ENCODE measurements at places on chromosomes 2 and 18.

DNA sequence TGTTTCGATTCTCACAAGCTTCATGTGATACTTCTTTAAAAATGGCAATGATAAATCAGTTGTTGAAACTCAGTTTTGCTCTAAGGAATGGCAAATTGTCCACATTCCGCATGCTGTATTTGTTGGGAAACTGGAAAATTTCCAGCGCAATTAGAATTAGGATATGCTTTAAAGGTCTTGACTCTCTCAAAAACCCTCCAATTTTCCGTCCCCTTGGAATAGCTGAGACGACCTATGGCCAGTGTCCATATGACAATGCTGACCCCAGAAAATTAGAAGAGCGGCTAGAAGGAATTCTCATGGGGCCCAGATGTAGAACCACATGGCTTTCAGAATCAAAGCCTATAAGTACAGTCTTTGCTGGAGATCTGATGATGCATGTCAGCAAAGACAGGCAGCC is 170.8 kb downstream of the TMEM18 start:
- DNase-seq = no peak

DNA sequence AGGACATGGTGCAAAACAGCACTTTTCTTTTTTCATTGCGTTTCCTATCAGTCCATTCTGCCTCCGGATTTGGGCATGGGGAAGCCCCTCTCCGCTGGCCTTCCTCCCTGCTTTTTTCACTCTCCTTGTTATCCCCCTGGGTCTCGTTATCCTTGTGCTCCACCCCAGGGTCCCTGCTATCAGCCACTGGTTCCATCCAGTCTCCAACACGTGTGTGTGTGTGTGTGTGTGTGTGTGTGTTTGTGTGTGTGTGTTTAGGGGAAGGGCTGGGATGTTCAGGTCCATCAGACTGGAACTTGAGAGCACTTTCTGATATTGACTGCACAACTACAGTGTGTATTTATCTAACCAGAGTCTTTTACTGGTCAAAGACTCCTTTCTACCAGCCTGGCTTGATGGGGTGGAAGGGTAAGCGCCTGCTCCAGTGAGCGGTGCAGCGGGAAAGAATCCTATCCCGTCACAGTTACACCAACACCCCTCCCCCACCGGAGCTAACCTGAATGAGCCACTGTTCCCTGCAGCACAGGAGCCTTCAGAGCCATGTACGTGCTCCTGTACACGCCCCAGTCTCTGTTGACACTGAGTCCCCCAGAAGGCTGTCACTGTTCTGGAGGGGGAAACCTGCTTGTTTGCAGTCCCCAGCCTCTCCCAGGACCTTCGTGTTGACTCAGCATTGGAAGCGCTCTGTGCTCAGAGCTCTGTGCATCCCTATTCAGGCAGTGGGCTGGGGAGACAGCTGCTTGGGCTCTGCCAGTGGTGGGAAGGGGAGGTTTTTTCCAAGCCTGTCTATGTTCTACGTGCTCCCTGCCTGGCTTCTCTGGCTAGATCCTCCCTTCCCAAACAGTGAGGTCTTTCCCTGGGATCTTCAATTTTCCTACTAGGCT is 4.6 kb downstream of the INHA start:
- no peak for DNase-seq

DNA sequence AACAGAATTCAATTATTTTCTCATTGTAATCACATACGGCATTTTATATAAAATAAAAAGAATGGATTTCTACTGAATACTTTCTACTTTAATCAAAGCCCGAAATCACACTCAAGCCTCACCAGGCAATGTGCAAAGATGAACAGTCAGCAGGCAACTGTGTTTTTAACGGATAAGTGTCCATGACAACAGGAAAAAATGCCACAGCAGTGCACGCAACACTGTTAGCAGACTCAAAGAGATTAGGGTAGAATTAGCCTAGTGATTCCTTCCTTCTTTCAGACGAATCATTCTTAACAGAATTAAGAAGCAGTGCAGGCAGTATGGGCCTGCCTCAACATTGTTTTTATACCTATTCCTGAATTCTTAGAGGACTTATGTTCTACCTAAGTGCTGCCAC is 135.6 kb downstream of the CDH2 start:
- no peak for DNase-seq

- DNase-seq = no peak
These were observed 136.3 kb upstream of the CAVIN2 start for GRCh38 chr2:191983186-191983585.

DNA sequence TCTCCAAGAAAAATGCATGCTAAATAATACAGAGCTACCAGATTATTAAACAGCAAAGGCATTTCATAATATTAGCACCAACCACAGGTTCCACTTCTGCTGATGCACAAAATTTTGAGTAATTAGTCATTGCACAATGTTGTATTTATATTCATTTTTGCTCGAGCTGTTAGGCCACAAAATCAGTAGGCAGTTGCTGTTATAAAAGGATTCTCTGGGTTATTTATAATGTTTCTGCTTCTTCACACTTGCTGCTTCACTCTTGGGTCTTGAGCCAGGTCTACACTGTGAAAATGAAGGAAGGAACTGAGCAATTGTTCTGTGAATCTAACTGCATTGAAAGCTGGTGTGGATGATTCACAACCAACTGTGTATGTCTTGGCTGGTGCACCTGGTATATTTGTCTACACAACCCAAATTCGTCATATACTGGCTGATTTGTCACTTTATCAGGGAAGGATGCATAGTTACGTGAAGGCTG is 38.3 kb downstream of the MRPL33 start:
- DNase-seq = no peak

DNA sequence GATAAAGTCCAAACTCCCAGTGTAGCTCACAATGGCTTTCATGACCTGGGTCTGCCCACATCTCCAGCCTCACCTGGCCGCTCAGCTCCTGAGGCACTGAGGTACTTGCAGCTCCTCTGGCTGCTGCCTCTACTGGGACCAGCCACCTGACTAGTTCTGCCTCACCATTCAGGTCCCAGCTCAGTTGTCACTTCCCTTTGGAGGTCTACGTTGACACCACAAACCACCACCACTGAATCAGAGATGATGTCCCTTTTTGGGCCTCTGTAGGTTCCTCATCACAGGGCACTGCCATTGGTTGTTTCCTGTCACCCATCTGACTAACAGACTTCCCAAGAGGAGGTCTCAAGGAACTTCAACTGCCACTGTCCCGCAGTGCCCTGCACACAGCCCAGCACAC is 21.2 kb downstream of the SPP2 start:
- no peak for DNase-seq

DNA sequence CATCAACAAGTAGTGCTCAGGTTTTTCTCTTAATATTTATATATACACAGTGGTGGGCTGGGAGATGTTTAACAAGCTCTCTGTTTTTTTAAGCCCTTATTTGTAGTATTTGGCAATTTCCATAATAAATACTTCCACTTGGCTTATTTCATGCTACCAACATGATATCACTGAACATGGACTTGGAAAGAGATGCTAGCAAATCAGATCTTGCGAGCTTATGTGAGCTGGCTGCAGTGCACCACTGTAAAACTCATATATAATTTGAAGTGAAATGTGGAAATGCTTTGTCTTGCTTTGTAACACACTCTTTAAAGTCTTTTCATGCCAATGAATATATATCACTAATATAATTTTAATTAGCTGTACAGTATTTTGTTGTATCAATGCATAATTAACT is 155.7 kb downstream of the ALK start:
- DNase-seq = no peak

DNA sequence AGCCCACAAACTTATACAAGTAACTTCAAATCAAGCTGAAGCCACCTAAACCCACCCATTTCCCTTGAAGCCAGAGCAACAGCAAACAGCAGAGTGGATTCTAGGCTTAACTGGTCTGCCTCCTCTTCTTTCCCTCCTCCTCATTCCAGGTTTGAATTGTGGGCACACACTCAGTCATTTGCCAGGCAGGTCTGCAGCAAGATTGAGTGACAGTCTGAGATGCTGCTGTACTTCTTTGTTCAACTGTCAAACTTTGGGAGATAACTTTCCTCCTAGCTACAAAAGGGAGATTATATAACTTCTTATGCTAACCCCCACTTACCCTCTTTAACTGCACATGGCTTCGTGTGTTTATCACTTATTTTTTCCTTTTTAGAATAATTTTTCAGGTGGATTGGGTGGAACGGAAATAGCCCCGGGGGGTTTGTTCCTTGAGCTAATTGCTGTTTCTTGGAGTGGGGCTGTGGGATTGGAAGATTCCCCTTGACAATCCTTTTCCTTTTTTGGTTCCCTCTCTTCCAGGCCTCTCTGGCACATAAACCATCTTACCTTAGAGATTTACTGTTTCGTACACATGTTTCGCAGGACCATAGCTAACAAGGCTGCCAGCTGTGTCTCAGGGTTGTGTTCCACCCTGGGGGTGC is 55.0 kb downstream of the RNF144A start:
- DNase-seq = no peak

DNA sequence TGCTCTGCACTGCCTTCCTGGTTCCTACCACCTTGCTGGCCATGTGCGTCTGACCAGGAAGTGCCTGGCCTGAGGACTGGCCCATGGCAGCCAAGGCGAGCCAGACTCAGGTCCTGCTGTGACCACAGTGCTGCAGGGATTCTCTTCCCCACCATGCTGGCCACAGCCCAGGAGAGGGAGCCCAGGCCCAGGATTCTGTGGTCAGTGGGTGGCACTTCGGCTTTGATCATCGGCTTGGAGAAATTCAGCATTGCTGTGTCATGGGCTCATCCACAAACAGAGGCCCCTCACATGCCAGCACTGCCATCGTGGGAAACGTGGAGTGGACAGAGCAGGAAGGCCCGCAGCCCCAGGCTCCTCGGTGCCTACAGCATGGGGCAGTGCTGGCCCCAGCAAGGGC is 211.6 kb downstream of the SEPTIN10 start:
- DNase-seq = no peak

DNA sequence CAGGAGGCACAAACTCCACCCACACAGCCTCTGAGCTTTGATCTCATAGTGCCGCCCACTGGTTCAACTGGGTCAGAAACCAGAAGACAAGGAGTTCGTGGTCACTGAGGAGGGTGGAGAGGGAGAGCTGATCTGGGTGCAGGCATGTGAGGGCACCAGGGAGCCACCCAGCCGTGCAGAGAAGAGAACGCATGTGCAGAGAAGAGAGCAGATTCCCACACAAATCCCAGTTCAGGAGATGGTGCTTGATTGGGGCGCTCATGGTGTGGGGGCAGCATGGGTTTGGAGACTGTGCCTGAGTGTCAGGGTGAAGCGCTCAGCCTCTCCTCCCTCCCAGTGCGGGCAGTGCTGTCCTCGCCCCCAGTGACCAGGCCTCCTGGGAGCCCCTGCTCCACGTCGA is 375.2 kb upstream of the MYT1L start:
- no peak for DNase-seq

- no peak for DNase-seq
These were observed 87.2 kb downstream of the LNPK start for GRCh38 chr2:175914846-175915245.

DNA sequence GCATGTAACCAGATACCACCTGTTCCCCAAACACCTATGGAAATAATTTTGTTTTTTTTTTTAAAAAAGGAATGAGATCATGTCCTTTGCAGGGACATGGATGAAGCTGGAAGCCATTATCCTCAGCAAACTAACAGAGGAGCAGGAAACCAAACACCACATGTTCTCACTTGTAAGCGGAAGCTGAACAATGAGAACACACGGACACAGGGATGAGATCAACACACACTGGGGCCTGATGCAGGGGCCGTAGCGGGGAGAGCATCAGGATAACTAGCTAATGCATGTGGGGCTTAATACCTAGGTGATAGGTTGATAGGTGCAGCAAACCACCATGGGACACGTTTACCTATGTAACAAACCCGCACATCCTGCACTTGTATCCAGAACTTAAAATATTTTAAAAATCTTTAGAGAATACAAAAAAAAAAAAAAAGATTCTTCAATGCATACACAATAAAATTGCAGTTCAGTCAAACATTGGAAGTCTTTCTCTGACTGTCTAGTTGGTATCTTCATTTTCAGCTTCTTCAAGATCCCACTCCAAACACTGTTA is 11.6 kb upstream of the CASP10 start:
- no peak for DNase-seq

- no peak for DNase-seq
These were observed 246.1 kb upstream of the TNP1 start for GRCh38 chr2:217105733-217106649.

GRCh38 chr2:9250498-9251153 is 44.0 kb downstream of the ASAP2 start:
- no peak for DNase-seq

GRCh38 chr18:79584491-79585394 is 94.9 kb upstream of the CTDP1 start:
- DNase-seq = no peak

DNA sequence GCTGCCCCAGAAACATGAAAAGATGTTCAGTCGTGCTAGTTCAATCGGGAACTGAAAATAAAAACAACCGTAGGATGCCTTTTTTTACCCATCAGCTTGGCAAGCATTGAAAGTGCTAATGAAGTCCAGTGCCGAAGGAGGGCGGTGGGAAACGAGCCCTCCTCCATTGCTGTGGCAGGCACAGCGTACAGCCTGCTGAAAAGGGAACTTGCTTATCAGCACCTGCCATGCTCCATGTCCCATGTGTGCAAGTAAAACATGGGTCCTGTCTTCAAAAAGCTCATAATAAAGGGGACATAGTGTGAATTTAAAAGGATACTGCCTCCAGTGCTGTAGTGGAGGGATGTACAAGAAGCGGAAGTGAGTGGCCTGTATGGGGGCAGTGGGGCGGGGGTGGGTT is 82.4 kb downstream of the ARMC9 start:
- DNase-seq = peak; percentile 20

DNA sequence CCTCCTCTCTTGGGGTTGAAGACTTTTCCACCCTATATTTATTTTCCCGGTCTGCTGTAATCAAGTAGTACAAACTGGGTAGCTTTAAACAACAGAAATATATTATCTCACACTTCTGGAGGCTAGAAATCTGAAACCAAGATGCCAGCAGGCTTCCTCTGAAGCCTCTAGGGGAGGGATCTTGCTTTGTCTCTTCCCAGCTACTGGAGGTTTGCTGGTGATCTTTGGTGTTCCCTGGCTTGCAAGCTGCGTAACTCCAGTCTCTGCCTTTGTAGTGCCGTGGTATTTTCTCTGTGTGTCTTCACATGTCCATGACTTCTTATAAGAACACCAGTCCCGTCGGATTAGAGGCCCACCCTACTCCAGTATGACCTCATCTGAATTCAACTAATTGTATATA is 44.4 kb downstream of the MYO3B start:
- no peak for DNase-seq

GRCh38 chr2:222232372-222232771 is 66.4 kb downstream of the PAX3 start:
- no peak for DNase-seq

DNA sequence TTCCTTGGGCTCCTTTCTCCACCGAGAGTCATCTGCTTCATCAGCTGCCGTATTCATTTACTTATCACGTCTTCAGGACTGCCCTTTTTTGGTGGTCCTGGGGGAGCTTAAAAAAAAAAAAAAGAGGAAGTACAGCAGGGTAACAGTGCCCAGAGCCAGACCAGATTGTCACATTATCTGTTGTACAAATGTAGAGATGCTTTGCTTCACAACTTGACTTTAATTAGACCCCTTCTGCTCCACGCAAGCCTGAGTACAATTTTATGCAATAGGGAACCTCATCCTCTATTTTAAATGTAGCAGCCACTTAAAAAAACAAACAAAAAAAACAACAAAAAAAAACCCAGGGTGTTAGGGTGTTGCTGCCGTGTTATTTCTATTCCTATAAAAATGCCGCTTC is 128.3 kb downstream of the PRPF40A start:
- peak; percentile 17 for DNase-seq

GRCh38 chr2:157257312-157258252 is at the start of gene GALNT5:
Gene GALNT5, plus strand, starts transcription at chr2:157257705. Its CDS starts 378 bp downstream, at chr2:157258083.
- no peak for DNase-seq

- no peak for DNase-seq
These were observed 496.3 kb downstream of the PARD3B start for GRCh38 chr2:205041472-205042130.

- DNase-seq = no peak
These were observed 19.7 kb downstream of the MAP3K20 start for GRCh38 chr2:173095356-173095755.
